ENCODE measurements at places on chromosomes 1 and 21. TPM values are rescaled to one million over a fixed set of nuclear protein-coding genes. Genes with fewer than 3 reads are reported as not detected.

Gene KRTAP10-6
- total RNA-seq = not detected

Gene SLAMF6
- 3.5 TPM for total RNA-seq

Gene SFT2D2
- total RNA-seq = 47.7 TPM

Gene PER3
- total RNA-seq = 24.8 TPM

DNA sequence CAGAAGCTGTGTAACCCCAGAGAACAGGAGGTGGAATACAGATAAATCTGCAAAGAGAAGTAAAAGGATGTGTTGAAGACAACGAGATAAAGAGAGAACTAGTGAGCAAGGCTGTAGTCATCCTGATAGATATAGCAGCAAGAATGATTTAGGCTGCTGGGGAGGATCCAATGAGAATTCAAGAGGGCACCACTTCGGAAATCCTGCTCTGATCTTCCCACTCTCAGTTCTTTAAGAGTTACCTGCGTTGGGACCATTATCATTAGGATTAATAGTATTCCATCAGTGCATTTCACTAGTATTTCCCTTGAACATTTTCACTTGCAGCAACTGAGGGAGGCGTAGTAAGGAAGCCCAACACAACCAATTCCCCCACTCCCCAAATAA lies at the start of gene BRINP3:
TSS of gene BRINP3 (minus strand) at position 103 of the 387 bp plus-strand sequence.
- no peak within 1 kb of the TSS for H3K27ac ChIP-seq
- no peaks in the 10 kb centered on the region for H3K4me1 ChIP-seq
- peak within 1 kb of the TSS; percentile 16 for H3K4me3 ChIP-seq

DNA sequence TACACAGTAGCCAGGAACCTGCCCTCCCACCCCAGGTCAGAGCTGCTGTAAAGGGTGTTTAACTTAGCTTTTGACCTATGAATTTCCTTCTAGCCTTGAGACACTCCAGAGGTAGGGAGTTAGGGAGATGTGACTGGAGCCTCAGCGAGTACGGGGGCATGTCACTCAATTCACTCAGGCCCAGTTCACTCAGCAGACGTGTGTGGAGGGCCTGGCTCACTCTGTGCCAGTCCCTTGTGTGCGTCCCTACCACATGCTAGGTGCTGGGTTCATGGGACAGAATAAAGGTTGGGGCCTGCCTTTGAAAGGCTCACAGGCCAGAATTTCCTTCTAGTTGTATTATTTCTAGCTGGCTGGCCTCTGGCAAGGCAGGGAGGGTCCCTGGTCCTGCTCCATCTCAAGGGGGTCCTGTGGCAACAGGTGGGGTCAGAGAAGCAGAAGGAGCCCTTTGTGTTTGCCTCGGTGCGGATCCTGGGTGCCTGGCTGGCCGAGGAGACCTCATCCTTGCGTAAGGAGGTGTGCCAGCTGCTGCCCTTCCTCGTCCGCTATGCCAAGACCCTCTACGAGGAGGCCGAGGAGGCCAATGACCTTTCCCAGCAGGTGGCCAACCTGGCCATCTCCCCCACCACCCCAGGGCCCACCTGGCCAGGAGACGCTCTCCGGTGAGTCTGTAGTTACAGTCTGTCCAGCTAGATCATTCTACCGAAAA lies 4.5 kb downstream of the NCDN start:
- H3K27ac ChIP-seq = no peak overlapping the region
- H3K4me1 ChIP-seq = peaks cover 10% of the 10 kb centered on the region
- peaks cover 28% of the 10 kb centered on the region for H3K36me3 ChIP-seq

Gene CLEC20A
- not detected for total RNA-seq

GRCh38 chr1:30384286-30385245 lies 338.8 kb downstream of the MATN1 start:
- H3K27ac ChIP-seq = no peak overlapping the region
- H3K4me3 ChIP-seq = no peak overlapping the region
- H3K27me3 ChIP-seq = no peaks in the 10 kb centered on the region
- peak; percentile 7 for DNase-seq
- H3K4me1 ChIP-seq = no peaks in the 10 kb centered on the region

- H3K4me1 ChIP-seq = peaks cover 15% of the 10 kb centered on the region
- no peak overlapping the region for H3K27ac ChIP-seq
- no peaks in the 10 kb centered on the region for H3K36me3 ChIP-seq
- no peaks in the 10 kb centered on the region for H3K27me3 ChIP-seq
Observed at GRCh38 chr1:111587509-111588174, 31.9 kb upstream of the RAP1A start.

GRCh38 chr1:246176126-246177024 lies 330.7 kb downstream of the SMYD3 start:
- H3K4me1 ChIP-seq = no peaks in the 10 kb centered on the region
- no peak for DNase-seq
- H3K4me3 ChIP-seq = no peak overlapping the region
- no peak overlapping the region for H3K27ac ChIP-seq
- no peaks in the 10 kb centered on the region for H3K27me3 ChIP-seq
- no peaks in the 10 kb centered on the region for H3K36me3 ChIP-seq

Gene CLDN17
- total RNA-seq = not detected

Gene ARHGAP30
- total RNA-seq = 69.9 TPM

DNA sequence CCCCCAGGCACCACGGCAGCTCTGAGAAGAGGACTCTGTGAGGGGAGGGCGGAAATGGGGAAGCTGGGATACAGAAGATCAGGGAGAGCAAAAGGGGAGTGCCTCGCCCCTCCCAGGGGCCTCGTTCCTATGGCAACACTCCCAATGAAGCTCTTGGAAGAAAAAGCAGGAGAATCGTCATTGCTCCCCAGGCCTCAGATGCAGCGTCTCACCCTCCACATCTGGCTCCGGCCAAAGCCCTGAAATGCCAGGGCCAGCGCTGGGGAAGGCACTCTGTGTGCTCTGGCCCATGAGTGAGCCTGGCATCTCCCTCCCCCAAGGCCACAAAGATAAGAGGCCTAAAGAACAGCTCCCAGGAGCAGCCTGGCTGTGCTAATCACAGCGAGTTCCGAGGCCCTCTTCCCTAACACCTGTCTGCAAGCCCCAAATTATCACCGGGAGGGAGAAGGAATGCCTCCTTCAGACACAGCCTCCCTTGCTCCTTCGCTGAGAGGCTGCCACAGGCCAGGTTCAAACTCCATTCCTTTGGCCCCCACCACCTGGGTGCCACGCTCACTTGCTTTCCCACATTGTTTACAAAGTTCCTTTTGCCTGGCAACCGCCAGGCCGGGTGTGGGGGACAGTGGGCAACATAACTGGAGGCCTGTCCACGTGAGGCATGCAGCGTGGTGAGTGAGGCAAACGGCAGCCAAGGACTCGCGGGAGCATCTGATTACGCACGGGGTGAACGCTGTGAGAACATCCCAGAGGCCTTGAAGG lies 27.8 kb downstream of the ECE1 start:
- no peak overlapping the region for H3K4me3 ChIP-seq
- peaks cover 79% of the 10 kb centered on the region for H3K4me1 ChIP-seq
- peaks cover 7% of the 10 kb centered on the region for H3K36me3 ChIP-seq
- H3K27me3 ChIP-seq = no peaks in the 10 kb centered on the region
- H3K27ac ChIP-seq = peak overlapping the region; percentile 83

Gene CR1L
- total RNA-seq = not detected

DNA sequence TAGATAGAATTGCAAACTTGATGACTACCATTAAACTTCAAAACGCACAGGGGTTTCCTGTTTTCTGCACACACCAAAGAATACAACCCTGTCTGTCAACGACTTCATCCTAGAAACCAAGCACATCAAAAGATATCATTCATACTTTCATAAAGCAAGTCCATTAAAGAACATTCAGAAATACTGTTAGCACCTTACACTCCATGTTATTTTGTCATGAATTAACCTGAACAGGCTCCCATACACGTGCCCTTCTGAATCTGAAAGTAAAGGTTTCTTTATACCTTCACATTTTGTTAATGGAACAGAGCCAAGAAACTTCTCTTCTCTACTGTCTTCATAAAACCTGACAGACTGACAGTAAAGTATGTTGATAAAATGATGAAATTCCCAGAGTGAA lies 46.1 kb downstream of the PUM1 start:
- H3K27me3 ChIP-seq = no peaks in the 10 kb centered on the region
- H3K4me1 ChIP-seq = peaks cover 24% of the 10 kb centered on the region
- DNase-seq = no peak
- H3K36me3 ChIP-seq = no peaks in the 10 kb centered on the region

DNA sequence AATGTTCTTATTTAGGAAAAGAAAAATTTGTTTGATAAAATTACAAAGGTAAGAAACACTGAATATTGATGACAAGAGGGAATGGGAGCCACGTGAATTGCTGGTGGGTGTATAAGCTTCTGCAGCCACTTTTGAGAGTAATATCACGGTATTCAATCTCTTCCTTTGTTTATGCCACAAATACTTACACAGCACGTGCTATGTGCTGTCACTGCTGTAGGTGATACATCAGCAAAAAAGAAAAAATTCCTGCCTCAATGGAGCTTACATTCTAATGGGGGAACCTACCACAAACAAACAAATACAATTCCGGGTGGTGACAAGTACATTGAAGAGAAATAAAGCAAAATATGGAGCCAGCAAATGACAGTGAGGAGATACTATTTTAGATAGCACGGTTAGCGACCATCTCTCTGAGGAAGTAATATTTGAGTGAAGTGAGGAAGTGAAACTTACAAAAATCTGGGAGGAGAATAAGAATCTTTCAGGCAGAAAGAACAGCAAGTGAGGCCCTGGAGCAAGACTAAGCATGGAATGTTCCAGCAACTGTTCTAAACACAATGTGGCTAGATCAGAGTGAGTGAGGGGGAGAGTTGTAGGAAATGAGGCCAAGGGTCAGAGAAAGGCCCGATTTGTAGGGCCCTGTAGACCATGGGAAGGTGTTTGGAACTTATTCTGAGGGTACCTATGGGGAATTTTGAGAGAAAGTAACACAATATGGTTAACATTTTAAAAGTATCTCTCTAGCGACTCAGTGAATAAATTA lies 2.6 kb upstream of the FCRLB start:
- DNase-seq = no peak
- peaks cover 5% of the 10 kb centered on the region for H3K4me1 ChIP-seq
- H3K36me3 ChIP-seq = no peaks in the 10 kb centered on the region

GRCh38 chr21:37855647-37856625 lies 60.3 kb downstream of the KCNJ6 start:
- H3K4me3 ChIP-seq = no peak overlapping the region
- no peaks in the 10 kb centered on the region for H3K36me3 ChIP-seq
- no peaks in the 10 kb centered on the region for H3K27me3 ChIP-seq
- no peaks in the 10 kb centered on the region for H3K4me1 ChIP-seq

Gene TMEM52
- 1.8 TPM for total RNA-seq

DNA sequence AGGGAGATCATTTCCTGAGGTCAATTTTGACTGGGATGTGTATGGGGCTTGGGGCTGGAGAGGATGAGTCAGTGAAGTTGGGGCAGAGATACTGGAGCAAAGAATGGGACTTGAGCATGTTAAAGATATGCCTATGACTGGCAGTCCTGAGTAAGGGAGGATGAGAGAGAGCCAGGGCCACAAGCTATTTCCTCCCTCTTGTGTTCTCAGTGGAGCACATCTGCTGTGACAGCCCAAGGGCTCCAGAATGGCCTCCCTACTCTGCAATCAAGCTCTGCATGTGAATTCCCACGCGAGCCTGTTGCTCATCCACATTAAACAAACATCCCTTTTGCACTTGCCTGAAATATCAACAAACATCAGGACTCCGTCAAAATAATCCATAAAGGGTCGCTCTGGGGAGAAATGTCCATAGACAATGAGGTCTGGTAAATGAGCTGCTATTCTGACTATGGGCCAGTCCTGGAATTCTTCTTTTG lies 9.2 kb downstream of the ADCY10 start:
- H3K4me3 ChIP-seq = no peak overlapping the region
- H3K4me1 ChIP-seq = no peaks in the 10 kb centered on the region
- peak overlapping the region; percentile 26 for H3K27ac ChIP-seq
- no peaks in the 10 kb centered on the region for H3K36me3 ChIP-seq

GRCh38 chr1:19462781-19463503 lies 22.4 kb downstream of the CAPZB start:
- peak; percentile 59 for DNase-seq
- H3K27ac ChIP-seq = peak overlapping the region; percentile 58
- no peak overlapping the region for H3K4me3 ChIP-seq
- H3K4me1 ChIP-seq = peaks cover 61% of the 10 kb centered on the region
- H3K36me3 ChIP-seq = peaks cover 4% of the 10 kb centered on the region

- no peak overlapping the region for H3K27ac ChIP-seq
- peak; percentile 33 for DNase-seq
- H3K4me3 ChIP-seq = no peak overlapping the region
- H3K36me3 ChIP-seq = no peaks in the 10 kb centered on the region
- H3K4me1 ChIP-seq = no peaks in the 10 kb centered on the region
Observed at GRCh38 chr1:76901158-76901767, 34.0 kb downstream of the ST6GALNAC5 start.

DNA sequence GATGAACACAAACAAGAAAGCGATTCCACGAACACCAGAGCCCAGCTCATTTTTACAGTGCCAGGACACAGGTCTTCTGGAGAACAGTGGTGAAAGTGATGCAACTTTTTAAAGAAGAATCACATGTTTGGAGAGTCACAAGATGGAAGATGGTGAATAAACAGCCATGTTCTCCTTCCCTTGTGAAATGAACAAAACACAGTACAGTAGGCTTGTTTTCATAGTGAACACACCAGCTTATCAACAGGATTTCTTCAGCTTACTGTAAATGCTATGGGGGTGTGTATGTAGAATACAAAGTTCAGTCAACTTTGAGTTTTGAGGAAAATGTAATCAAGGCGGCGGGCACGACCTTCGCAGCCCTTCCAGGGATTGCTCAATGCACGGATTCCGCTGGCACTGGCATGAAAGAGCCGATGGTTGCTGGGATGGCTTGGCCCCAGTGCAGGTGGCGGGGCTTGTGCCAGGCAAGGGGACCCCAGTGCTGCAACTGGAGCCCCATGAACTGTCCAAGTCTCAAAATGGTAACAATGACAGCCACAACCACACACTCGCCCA lies 9.7 kb downstream of the TMPRSS3 start:
- H3K4me1 ChIP-seq = peaks cover 8% of the 10 kb centered on the region
- no peak overlapping the region for H3K4me3 ChIP-seq
- no peaks in the 10 kb centered on the region for H3K27me3 ChIP-seq
- no peak overlapping the region for H3K27ac ChIP-seq

DNA sequence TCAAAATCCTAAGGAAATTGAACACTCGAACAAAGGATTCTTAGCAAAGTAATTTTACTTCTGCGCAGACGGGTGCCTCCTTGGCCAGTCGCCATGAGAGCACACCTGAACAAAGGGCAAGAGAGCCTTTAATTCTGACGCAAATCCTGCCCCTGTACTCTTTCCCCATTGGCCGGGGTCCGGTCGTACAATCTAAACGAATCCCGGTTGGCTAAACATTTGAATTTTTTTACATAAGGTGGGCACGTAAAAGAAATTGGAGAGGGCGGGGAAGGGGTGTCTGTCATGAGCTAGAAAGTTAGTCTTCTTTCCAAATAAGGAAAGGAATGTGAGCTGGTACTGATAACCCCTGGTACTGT lies 8.2 kb upstream of the IL22RA1 start:
- H3K36me3 ChIP-seq = no peaks in the 10 kb centered on the region
- H3K4me1 ChIP-seq = peaks cover 12% of the 10 kb centered on the region
- H3K27ac ChIP-seq = no peak overlapping the region
- H3K27me3 ChIP-seq = no peaks in the 10 kb centered on the region

Gene LAX1
- 3.6 TPM for total RNA-seq

DNA sequence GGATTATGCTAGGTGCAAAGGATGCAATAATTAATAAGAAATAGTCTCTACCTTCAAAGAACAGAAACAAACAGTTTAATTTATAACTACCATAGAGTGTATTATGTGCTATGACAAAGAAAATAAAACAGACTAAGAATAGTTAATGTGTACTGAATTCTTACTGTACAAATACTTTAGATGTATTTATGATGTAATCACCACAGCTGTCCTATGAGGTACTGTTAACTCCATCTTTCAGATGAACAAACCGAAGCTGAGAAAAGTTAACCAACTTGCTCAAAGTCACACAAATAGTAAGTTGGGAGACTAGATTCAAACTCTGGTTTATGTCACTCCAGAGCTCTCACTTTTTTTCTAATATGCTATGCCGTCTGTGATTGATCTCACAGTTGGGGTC lies 77.0 kb upstream of the FGGY start:
- H3K4me1 ChIP-seq = no peaks in the 10 kb centered on the region
- no peaks in the 10 kb centered on the region for H3K27me3 ChIP-seq
- H3K4me3 ChIP-seq = no peak overlapping the region
- no peak for DNase-seq
- no peaks in the 10 kb centered on the region for H3K36me3 ChIP-seq

Measured in upper lobe of left lung (tissue), 6 donors.